Diencephalon (tissue), 1 donor: ENCODE measurements at places on chromosomes 5 and 9. TPM values are rescaled to one million over a fixed set of nuclear protein-coding genes. Genes with fewer than 3 reads are reported as not detected.

TYRP1 gene
- total RNA-seq: 1.6 TPM

LCN6 gene
- total RNA-seq: not detected

PDE6A gene
- total RNA-seq: not detected

ZER1 gene
- total RNA-seq: 34.8 TPM

PCDHGB6 gene
- total RNA-seq: 17.8 TPM

PSD2 gene
- 36.9 TPM for total RNA-seq

FOXD4L4 gene
- 1.4 TPM for total RNA-seq

SLC6A3 gene
- total RNA-seq: 12.5 TPM

GRXCR2 gene
- total RNA-seq: not detected
